Prostate gland (tissue), 2 donors: ENCODE measurements at places on chromosomes 3 and 15.

GRCh38 chr3:178306432-178307115 is 229.7 kb upstream of the KCNMB2 start:
- no peak for DNase-seq

DNA sequence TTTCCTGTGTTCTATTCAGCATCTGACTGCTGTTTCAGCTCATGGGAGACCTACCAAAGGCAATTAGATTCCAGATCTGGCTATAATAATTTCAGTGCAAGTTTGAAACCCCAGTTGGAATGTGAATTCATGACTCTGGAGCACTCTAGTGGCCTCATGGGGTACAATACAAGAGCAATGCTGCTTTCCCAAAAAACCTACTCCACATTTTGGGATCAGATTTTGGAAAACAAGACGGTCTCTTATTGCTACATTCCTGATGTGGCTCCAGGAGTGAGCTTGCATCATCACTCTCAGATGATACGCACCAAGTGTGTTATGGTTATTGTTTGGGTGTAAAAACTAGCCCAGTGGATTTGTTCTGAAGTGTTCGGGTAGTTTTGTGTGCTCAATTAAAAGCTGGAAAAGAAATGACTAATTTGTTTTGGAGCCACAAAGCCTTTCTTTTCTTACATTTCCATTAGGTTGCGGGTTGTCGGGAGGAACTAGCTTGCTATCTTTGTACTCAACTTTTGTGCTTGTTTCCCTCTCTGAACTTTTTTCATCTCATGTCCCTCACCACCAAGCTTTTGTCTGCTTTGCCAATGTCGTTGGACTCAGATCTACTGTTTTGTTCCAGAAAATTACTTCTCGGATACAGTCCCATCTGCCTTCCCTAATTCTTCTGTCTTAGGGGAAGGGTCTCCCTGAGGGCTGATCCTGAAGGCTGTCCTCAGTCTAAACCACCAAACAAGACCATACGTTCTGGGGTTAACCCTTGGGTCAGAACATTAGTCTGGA is 272.1 kb downstream of the BBX start:
- DNase-seq, result no peak

DNA sequence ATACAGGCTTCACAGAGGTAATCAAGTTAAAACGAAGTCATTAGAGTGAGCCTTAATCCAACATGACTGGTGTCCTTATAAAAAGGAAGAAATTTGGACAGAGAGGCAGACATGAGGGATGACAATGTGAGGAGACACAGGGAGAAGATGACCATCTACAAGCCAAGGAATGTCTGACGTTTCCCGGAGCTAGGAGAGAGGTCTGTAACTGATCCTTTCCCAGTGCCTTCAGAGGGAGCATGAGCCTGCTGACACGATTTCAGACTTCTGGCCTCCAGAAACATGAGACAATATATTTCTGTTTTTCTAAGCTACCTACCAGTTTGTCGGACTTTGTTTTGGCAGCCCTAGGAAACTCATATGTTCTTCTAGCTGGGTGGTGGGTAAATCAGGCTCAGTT is 15.1 kb downstream of the TM4SF1 start:
- no peak for DNase-seq

DNA sequence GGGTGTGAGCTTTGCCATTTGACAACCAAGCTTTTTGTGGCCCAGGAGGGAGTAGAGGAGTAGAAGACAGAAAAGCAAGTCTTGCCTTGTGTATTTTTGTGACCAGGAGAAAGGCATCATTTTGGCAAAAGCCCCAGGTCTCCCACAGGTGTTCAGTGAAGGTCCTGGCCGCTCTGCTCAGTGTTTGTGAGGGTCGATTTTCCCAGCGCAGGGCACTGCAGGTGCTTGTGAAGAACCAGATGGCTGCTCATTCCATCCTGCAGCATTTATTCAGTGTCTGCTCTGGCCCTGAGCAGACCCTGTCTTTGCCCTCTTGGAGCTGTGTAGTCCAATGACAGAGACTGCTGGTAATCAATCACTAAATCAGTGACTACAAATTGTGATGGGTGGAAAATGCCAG is 19.5 kb downstream of the TRAK1 start:
- DNase-seq, result no peak

GRCh38 chr3:152213203-152213602 is 55.5 kb upstream of the MBNL1 start:
- DNase-seq, result no peak

- DNase-seq, result no peak
Measured at GRCh38 chr15:96422125-96422524, 91.6 kb downstream of the NR2F2 start.

DNA sequence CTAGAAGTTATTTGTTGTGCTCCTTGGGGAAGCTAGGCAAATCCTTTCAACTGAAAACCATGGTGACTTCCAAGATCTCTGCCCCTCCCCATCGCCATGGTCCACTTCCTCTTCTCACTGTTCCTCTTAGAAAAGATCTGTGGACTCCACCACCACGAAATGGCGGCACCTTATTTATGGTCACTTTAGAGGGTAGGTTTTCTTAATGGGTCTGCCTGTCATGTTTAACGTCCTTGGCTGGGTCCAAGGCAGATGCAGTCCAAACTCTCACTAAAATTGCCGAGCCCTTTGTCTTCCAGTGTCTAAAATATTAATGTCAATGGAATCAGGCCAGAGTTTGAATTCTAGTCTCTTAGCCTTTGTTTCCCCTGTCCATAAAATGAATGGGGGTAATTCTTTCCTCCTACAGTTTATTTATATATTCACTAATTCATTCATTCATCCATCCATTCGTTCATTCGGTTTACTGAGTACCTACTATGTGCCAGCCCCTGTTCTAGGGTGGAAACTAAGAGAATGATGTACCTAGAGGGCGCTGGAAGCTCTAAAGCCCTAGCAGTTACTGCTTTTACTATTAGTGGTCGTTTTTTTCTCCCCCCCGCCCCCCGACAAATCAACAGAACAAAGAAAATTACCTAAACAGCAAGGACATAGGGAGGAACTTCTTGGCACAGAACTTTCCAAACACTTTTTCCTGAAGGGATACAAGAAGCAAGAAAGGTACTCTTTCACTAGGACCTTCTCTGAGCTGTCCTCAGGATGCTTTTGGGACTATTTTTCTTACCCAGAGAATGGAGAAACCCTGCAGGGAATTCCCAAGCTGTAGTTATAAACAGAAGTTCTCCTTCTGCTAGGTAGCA is 657 bp downstream of the PATL2 start:
- peak; percentile 35 for DNase-seq

DNA sequence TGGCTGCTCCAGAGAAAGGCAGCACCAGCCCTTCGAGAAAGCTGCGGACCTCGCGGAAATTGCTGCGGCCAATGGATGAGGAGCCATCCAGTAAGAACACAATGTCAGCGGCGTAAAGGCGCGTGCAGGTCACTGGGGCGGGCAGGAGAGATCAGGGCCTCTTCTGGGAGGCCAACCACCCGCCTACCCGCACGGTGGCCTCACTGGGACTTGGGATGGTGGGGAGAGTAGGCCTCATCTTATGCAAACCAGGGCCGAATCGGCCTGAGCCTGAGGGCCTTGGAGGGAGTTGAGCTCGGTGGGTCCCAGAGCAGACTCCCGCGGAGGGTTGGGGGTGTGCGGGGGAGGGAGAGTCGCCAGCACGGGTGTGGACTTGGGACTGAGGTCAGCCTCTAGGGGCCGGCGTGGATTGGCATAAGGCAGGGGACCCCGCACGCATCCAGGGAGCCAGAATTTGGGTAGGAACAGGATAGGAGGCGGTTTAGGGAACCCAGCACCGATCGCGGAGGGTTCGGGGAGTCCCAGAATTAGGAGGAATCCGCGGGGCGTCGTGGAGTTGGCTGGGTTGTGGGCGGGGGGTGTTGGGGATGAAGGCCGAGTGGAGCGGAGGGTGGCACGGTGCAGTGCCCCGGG is 596 bp downstream of the COL7A1 start:
- DNase-seq, result peak; percentile 14

- no peak for DNase-seq
Measured at GRCh38 chr15:65778269-65778668, 13.8 kb downstream of the DENND4A start.

DNA sequence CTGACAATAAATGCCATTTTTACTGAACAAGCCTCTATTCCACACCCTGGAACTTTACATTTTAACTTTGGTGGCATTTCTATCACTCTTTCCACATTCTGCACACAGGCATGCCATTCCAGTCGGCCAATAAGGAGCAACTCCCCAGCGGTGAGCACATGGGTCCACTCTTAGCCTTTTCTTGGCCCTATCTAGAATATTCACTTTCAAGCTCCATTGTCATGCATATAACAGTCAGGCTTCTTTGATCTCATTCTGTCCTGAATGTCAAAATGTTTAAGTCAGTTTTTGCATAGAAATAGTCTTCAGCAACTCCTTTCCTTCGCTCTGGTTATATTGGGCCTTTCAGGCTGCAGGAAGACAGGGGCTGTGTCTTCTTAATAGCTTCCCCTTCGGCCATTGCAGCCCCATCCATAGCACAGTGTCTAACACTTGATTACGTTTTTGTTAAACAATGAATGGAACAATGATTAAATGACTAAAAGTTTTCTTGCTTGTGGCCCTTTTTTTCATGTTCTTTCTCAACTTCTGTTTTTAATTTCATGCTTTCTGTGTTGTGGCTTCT is 427.3 kb downstream of the MFSD1 start:
- no peak for DNase-seq

GRCh38 chr15:30930422-30930821 is 26.7 kb downstream of the FAN1 start:
- no peak for DNase-seq

DNA sequence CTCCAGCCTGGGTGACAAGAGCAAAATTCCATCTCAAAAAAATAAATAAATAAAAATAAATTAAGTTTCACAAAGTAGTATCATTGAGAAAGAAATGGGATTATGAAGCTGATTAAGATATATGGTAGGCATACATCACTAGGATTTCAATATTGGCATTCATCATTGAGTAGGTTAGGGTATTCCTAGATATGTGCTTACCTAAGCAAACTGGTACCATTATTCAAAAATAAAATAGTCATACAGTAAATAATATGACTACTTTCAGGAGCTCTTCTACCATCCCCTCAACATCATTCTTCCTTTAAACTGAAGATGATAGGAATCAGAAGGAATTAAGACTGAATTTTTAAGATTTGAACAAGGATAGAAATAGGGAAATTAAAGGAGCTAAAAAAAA is 66.6 kb downstream of the FRMD5 start:
- no peak for DNase-seq

GRCh38 chr15:31277335-31278060 is 49.1 kb upstream of the KLF13 start:
- peak; percentile 1 for DNase-seq

DNA sequence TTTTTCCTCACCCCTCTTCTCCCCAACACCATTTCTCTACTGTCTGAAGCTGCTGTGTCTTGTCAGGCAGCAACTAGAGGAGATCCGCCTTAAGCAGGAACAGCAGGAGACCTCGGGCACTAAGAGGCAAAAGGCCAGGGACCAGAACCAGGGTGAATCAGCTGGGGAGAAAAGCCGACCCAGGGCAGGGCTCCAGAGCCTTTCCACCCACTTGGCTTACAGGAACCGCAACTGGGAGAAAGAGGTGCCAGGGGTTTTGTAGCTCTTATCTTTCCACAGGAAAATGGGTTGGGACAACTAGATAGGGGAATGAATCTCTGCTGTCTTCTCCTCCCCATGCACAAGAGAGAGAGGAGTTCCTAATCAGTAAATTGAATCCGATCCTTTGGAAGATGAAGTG is 3.0 kb upstream of the NGRN start:
- DNase-seq, result no peak

DNA sequence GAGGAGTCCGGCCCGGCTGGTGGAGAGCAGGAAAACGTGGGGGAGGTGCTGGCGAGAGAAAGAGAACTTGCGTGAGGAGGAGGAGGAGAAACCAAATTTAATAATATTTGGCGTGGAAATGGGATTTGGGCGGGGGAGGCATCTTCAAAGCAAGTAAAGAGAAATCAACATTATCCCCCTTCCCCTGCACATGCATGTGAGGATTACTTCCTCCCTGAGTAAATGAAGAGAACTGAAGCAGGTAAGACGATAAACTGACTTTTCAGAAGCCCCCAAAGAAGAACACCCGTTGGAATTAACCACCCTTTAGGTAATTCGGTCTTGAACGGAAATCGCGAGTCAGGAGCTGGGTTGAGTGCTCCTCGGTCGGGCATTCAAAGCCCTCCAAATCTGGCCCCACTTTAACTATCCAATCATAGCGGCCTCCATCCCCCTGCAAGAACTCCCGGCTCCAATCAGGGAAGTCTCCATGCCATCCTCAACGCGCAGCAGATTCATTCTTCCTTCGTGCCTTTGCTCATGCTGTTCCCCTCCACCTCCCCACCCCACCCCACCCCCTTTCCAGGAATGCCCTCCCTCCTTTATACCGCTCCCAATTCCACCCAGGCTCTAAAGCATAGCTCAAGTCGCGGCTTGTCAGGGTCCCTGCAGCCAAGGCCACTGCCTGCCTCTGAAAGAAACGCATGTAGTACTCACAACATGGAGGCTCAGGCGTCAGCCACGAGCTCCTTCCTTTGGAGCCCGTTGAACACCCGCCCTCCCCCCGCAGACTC is 545 bp upstream of the RFX7 start:
- peak; percentile 59 for DNase-seq

GRCh38 chr3:141291559-141292355 is 60.1 kb downstream of the PXYLP1 start:
- DNase-seq, result no peak

DNA sequence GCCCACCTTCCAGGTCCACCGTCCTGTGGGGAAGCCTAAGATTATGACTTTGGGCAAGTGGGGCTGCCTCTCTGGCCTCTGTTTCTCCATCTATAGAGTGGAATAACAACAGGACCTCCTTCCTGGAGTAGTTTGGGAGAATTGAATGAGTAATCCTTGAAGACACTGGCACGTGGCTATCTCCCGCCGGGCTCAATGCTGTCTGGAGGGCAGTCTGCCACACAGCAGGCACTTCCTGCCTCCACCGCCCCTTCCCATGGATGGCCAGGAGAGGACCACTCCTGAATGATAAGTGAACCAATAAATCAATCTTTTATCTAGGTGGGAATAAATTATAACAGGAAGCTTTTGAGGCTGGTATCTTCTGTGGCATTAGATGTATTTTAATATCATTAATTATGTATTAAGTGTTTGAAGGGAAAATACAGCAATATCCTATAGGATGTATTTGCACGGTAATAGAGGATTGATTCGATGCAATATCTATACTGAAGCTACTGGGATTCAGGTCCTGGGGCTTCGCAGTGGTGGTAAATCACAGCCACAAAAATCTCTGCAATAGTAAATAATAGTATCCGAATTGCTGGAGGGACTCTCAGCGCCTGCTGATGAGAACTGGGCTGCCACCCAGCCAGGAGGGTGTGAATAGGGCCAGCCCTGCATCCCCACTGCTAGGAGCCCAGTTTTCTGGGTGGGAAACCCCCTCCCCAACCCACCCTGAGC is 15.9 kb downstream of the MEGF11 start:
- no peak for DNase-seq

DNA sequence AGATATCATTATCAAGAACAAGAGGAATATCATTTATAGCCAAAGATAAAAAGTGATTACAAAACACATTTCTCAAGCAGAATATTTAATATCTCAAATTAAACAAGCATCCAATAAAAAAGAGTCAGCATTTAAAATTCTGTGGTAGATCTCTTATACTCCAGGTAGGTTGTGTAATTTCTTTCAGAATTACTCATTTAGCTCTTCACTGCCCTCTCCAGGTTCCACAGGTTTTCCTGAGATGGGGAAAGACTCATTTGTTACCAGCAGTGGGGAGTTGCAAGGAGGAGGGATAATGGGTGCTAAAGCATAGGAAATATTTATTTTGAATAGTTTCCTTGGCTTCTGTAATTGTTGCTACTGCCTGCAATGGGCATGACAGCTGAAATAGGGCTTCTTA is 83.1 kb upstream of the RASGRP1 start:
- DNase-seq, result peak; percentile 24

- DNase-seq, result no peak
Measured at GRCh38 chr3:15223685-15224572, 17.9 kb downstream of the CAPN7 start.
